ENCODE measurements at places on chromosomes 11 and 22. TPM values are rescaled to one million over a fixed set of nuclear protein-coding genes. Genes with fewer than 3 reads are reported as not detected.

The SCGB1A1 gene
- not detected for total RNA-seq

The EXT2 gene
- 69.6 TPM for total RNA-seq

The CRYBB3 gene
- not detected for total RNA-seq

The DCHS1 gene
- total RNA-seq: 12.6 TPM

The CATSPERZ gene
- not detected for total RNA-seq

The POU2AF2 gene
- total RNA-seq: 1.5 TPM

The SELENOH gene
- total RNA-seq: 78.1 TPM

The OR51I1 gene
- total RNA-seq: not detected

The NAGA gene
- total RNA-seq: 27.3 TPM

Measured in tibial nerve (tissue), 4 donors.